ENCODE measurements at places on chromosomes 13 and 19.

GRCh38 chr13:21925720-21926119 is 254.8 kb downstream of the FGF9 start:
- no peak for DNase-seq

DNA sequence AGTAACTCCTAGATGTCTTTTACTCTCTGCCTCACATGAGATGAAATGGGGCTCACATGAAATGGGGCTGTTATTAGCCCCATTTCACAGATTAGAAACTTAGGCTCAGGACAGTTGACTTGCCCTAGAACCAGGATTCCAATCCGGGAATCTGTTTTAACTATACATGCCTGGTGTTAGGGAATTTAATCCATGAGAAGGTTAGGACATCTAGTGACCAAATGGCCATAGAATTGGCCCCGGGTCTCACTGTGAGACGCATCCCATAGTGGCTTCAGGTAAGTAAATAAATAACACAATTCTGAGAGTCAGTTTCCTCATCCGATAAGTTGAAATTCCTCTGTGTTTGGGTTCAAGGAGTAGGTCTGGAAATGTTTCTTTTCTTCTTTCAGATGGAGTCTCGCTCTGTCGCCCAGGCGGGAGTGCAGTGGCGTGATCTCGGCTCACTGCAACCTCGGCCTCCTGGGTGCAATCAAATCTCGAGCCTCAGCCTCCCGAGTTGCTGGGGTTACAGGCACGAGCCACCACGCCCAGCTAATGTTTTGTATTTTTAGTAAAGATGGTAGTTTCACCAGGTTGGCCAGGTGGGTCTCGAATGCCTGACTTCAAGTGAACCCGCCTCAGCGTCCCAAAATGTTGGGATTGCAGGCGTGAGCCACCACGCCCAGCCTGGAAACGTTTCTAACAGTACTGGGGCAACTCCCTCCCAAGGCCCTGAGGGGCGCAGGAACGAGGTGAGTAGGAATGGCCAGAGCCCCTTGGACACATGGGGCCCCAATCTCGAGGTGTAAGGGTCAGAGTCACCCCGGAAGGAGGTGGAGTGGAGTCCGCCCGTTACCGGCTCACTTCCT is 1.2 kb upstream of the ZNF574 start:
- DNase-seq = no peak

- DNase-seq = no peak
These were observed 734.3 kb upstream of the MIR17HG start for GRCh38 chr13:90613076-90613795.

DNA sequence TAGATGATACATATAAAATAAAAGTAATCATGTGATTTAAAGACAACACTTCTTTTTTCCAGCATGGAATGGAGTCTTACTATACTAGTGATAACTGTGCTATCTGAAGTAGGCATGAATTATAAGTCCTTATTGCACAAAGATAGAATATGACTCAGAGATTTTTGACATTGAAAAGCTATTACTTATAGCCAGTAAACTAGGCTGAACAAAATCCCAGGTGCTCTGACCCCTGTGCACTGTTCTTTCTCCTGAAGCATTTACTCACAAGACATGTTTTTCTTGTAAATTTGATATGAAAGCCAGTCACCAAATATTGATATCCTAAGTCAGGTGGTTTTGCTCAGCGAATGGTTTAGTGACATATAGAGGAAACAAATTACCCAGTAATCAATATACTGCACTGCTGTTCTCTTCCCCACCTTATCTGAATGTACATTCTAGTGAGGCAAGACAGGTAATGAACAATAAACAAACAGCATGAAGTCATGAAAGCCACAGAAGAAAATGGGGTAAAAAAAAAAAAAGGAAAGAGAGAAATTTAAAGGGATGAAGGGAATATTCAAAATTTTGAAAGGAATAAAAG is 1567.0 kb upstream of the SPRY2 start:
- DNase-seq = no peak

GRCh38 chr13:20272104-20272503 is 40.0 kb upstream of the GJB6 start:
- no peak for DNase-seq

DNA sequence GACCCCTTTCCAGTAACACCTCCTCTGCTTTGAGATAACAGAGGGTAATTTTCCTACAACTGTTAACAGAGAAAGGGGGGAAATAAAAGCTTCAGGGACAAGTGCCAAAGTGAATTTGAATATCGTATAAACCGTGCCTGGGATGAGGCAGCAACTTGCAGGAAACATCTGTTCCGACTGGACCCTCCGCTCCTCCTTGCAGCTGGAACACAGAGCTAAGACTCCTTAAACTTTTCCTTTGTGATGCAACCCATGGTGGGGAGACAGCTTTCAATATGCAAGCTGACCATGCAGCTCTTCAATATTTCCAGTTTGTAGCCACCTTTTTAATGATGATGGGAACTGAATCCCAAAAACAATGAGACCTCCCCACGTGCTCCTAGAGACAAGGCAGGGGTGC is 432.6 kb downstream of the ZNF536 start:
- no peak for DNase-seq

- DNase-seq = no peak
These were observed 97.3 kb downstream of the CACNA1A start for GRCh38 chr19:13408889-13409518.

DNA sequence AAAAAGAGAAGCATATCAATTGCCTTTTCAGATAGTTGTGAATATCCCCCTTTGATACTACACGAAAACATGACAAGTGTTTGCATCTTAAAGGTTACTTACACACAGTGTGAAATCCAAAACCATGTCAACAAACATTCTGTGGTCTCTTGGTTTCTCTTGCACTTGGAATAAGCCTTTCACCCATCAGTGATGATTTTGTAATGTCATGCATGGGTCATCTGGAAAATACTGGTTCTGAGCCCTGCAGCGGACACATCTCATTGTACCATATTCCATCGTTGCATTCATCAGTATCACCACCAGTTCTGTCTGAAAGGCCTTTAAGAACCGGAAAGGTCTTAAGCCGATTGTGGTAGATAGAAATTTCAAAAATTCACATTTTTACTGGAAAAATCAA is 65.4 kb upstream of the SOX1 start:
- DNase-seq = no peak

- no peak for DNase-seq
These were observed 50.8 kb downstream of the ZAR1L start for GRCh38 chr13:32264407-32264806.

- DNase-seq = no peak
These were observed 113.7 kb downstream of the RFC3 start for GRCh38 chr13:33931397-33932311.

GRCh38 chr19:51980116-51980736 is 6.4 kb downstream of the ZNF350 start:
- no peak for DNase-seq

GRCh38 chr13:65600702-65601101 is 1629.4 kb downstream of the PCDH9 start:
- DNase-seq = no peak

- DNase-seq = no peak
These were observed 60.9 kb downstream of the FRY start for GRCh38 chr13:32092496-32092895.

GRCh38 chr13:114124921-114125320 is 7.5 kb downstream of the RASA3 start:
- DNase-seq = peak; percentile 49

- no peak for DNase-seq
These were observed 478.1 kb upstream of the NBEA start for GRCh38 chr13:34464011-34464410.

DNA sequence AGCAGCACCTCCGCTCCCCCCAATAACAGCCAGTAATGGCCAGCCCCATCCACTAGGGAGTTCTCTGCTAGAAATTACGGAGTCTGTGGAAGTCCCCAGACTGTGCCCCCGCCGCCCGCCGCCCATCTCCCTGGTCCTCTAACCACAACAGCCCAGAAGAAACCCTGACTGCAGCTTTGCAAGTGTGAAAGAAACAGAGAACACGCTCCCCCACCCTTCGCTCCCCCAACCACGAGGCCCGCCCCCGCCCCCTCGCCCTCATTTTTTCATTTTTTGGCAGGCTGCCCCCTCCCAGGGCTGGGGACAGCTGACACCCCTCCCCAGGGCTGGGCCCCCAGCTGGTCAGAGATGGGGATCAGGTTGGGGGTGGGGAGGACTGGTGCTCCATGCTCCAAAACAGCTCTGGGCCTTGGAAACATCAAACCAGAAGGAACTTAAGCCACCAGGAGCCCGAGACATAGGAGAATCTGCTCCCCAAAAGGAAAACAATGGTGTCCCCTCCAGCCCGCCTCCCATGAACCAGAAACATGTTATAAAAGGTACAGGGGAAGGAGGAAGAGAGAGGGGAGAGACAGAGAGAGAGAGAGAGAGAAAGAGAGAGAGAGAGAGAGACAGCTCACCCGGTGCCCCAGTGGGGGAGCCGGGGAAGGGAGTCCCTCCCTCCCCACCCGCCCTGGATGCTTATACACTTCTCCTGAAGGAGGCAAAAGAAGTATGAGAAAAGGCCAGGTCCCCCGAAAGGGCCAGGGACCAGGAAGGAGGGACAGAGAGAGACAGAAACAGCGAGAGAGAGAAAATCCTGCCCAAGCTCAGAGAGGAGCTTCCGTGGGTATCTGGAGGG is 29.8 kb upstream of the ASF1B start:
- DNase-seq = no peak

DNA sequence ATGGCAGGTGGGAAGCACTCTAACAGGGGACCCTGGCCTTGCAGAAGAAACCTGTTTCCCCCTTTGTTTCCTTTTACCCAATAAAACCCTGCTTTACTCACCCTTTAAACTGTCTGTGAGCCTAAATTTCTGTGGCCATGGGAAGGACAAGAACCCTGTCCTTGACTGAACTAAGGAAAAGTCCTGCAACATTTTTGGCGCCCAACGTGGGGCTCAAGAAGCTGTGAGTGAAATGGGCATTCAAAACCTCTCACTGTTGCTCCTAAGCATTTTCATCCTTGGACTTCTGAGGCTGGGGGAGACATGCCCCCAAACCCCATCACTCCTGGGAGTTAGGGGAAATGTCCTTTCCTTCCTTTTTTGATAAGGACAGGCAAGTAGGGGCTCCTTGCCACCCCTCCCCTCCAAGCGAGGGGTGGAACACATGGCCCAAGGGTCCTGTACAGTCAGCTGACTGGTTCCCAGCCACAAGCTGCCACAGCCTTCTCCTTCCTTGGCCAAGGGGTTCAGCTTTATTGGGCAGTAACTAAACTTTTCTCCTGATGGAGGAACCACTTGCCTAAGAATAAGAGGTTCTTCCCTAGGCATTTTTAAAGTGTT is 381.6 kb downstream of the KLF5 start:
- no peak for DNase-seq

GRCh38 chr13:27660511-27660910 is 38.8 kb downstream of the POLR1D start:
- DNase-seq = no peak

DNA sequence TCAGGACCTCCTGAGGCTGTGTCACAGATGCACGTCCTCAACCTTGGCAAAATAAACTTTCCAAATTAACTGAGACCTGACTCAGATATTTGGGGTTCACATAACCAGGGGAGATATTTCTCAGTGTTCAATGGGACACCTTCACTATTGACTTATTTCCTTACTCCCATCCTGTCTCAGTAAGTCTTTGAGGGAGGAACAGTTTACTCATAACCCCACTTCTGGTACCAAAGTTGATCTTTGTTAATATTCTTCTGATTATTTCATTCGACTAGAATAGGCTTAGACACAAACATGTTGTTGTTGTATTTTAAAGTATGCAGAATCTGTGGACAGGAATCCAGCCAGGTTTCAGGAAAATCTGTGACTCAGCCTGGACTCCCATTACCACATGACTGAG is 34.6 kb upstream of the CHST8 start:
- DNase-seq = no peak

DNA sequence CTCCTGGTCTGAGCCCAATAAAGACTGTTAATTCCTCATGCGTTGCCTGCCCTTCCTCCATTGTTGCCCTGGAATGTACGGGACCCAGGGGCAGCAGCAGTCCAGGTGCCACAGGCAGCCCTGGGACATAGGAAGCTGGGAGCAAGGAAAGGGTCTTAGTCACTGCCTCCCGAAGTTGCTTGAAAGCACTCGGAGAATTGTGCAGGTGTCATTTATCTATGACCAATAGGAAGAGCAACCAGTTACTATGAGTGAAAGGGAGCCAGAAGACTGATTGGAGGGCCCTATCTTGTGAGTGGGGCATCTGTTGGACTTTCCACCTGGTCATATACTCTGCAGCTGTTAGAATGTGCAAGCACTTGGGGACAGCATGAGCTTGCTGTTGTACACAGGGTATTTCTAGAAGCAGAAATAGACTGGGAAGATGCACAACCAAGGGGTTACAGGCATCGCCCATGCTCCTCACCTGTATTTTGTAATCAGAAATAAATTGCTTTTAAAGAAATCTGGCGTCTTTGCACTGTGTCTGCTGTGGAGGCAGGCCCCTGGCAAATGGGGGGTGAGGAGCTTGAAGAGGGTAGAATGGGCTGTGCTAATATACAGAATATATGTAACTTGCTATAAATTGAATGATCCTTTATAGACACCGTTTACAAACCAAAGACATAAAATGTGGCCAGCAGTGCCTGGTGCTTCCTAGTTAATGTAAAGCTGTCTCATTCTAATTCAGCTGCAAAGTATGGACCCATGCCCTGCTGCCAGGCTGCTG is 4.2 kb upstream of the RPS11 start:
- no peak for DNase-seq

- DNase-seq = no peak
These were observed 27.4 kb upstream of the DCLK1 start for GRCh38 chr13:36158611-36159010.

- no peak for DNase-seq
These were observed 1096.8 kb upstream of the PCDH20 start for GRCh38 chr13:62512194-62513141.

GRCh38 chr19:16496613-16496983 is 404 bp downstream of the C19orf44 start:
- DNase-seq = no peak

- DNase-seq = no peak
These were observed 3.8 kb downstream of the GRIK5 start for GRCh38 chr19:42066075-42066754.

GRCh38 chr13:84641491-84641890 is 759.2 kb upstream of the SLITRK1 start:
- DNase-seq = no peak

DNA sequence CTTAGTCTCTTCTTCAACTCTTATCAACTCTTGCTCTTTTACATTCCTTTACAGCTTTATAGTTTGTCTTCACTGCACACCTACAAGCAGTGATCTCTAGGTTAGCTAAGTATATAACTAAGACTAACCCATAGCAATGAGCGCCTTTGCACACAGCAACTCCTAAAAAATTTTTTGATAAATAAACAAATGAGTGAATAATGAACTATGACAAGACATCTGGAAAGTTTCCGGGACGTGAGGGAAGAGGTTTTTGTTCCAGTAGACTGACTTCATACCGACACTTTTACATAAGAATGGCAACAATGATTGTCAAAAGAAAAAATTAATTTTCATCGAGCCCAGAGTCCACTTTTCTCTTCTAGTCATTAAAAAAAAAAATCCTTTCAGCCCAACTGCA is 98.3 kb downstream of the ELF1 start:
- DNase-seq = no peak

GRCh38 chr19:3942790-3943409 is 10.0 kb downstream of the NMRK2 start:
- DNase-seq = no peak

Measured in effector CD8-positive, alpha-beta T cell (primary cell).